ENCODE measurements at places on chromosomes 11 and 22.

DNA sequence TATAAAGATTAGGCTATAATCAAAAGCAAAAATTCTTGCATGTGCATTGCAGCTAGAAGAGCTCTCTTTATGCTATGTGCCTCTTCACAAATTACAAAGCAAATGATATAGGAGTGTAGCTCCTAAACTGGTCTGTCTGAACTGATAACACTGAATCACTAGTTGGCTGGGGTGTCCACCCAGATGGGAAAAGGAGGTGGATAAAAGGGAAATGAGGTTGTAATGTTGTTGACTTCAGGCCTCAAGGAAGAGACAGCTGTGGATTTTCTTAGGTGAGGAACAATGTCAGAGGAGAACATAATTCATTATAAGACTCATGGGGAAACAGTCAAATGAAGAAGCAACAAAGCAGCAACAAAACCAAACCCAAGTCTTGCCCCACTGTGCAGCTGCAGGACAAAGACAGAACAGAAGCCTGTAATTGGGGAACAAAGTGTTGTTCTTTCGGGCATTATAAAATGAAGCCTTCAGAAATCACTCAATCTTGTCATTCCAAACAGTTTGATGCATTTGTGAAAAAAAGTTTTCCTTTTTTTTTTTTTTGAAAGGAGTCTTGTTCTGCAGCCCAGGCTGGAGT, 130.1 kb upstream of the DDI1 start:
- no peak for DNase-seq

- DNase-seq = no peak
Observed at GRCh38 chr22:48939441-48940265, 888.0 kb downstream of the BRD1 start.

GRCh38 chr11:90171359-90171758, 36.9 kb downstream of the NAALAD2 start:
- no peak for DNase-seq

GRCh38 chr11:72224564-72225410, at the start of gene INPPL1:
Gene INPPL1 (plus strand): TSS chr11:72224767. CDS start chr11:72224985, 218 bp downstream.
- DNase-seq = no peak

- no peak for DNase-seq
Observed at GRCh38 chr11:120727752-120728151, 216.2 kb downstream of the GRIK4 start.

DNA sequence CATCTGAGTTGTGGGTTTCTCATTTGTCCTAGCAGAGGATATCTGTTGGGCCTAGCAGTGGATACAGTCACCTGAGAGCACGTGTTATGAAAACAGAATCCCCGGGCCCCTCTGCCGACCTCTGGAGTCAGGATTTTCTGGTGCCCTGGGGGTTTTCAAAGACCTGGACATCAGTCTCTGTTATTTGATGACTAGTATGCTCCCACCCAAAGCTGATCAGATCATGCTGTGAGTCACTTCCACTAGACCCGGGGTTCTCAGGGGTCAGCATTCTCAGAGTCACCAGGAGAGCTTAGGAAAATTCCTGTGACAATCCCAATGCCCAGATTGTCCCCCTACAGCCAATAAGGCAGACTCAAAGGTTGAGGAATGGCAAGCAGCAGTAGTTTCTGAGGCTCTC, 38.7 kb downstream of the KCNJ1 start:
- DNase-seq = no peak

GRCh38 chr11:28243061-28243460, 134.9 kb downstream of the METTL15 start:
- DNase-seq = no peak

DNA sequence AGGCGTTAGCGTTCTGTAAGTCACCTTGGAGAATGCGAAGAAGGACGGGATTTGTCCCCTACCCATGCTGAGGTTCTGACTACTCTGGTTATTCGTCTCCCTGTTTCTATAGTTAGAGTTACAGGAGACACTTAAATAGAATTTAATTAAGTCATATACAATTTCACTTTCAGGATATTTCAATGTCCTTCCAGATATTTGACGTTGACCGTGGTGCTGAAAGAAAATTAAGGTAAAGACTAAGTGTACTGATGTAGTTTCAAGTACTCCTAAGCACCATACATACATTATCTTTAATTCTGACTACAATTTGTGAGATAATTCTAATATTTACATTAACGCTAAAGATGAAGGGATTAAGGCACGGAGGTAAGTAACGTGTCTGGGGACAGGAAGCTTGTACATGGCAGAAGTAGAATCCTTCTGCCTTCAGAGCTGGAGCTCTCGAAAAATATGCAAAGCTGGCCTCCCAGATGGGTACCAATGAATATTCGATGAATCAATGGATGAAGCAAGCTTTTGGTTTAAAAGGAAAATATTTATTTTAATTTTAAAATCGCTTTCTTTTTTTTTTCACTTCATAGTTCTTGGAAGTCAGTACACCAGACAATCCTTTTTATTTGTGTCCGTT, 539 bp upstream of the SLC36A4 start:
- DNase-seq = no peak

- DNase-seq = no peak
Observed at GRCh38 chr11:26947379-26947844, 46.5 kb upstream of the FIBIN start.

DNA sequence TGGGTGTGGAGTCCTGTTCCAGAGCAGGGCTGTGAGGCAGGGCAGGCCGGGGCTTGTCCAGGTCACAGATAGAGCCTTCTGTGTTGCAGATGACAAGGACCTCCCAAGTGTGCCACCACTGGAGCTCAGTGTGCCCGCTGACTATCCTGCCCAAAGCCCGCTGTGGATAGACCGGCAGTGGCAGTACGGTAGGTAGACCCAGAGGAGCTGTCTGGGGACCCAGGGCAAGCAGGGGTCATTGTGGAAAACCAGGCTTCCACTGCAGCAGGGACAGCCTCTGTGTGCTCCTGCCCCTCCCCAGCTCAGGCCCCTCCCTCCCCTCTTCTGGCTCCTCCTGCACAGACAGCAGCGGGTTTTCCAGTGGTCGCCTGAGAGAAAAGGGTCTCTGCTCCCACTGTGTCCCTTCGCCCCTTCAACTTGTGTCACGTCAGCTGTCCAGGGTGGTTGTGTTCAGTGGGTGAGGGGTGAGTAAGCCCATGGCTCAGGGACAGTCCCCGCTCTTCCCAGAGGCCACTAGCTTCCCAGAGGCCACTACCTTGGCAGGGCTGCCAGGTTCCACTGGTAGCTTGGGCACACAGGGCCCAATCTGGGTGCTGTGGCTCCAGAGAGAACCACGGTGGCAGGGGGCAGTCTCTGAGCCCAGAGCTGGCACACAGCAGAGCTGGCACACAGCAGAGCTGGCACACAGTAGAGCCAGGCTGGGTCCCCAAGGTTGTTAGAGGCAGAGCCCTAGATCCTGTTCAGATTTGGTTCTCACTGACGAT, 78.4 kb downstream of the MED15 start:
- no peak for DNase-seq

- no peak for DNase-seq
Observed at GRCh38 chr11:86186386-86186785, 58.2 kb upstream of the EED start.

DNA sequence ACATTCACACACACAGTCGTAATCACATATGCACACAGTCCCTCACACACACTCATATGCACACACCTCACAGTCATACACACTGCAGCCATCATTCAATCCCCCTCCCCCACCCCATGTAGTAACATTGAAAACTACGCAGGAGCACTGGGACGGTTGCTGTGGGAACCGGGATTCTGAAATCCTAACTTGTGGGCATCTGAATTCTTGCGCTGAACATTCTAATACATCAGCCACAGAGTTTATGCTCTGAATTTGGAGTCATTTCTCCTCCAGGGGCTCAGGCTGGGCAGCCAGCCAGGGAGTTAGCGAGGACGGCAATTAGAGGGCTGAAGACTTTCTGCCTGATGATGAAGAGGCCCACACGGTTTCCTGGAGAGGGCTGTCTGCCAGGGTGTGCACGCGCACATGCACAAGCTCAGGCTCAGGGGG, 32.7 kb downstream of the CD6 start:
- DNase-seq = no peak

GRCh38 chr11:34682825-34683224, 61.9 kb downstream of the EHF start:
- DNase-seq = no peak

GRCh38 chr11:60098508-60098907, 10.0 kb downstream of the MS4A2 start:
- no peak for DNase-seq

DNA sequence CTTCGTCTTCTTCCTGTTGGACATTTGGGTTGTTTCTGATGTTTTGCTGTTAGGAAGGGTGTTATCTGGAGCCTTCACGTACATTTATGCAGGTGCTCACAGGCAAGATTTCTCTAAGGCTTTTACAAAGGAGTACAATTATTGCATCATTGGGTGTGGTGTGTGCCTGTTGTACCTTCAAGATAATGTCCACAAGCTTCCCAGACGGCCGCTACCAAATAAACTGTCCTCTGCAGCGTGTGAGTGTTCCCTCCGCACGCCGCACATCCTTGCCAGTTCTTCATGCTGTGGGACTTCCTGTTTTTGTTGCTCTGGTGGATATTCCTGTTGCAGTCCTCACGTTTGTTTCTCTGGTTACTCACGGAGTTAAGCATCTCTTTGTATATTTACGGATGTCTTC, 133.3 kb downstream of the TBC1D22A start:
- no peak for DNase-seq

DNA sequence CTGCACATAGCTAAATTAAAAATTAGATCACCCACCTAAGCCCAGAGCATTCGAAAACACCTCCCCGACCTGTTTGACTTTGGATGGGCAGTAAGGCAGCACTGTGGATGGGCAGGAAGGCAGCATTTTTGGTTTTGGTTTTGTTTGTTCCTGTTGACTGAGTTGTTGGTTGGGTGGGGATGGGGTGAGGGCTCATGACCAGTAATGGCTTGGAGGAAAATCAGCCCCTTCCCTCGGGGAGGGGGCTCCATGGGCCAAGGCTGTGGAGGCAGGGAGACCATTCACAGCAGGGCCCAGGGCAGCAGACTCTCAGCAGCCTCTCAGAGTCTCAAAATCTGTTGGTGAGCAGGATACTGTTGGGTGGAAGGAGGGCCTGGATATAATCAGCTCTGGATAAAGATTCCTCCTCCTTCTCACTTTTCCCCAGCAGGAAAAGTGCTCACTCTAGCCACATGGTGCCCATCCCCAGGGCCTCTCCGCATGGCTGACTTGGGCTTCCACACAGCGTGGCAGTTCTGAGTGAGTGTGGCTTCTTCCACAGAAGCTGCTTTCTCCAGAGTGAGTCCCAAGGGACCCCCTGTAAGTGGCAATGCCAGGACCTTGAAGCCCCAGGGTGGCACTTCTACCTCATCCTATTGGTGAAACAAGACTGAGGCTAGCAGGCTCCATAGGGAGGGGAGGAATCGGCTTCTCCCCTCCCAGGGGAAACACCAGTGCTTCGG, 1491.2 kb downstream of the BRD1 start:
- DNase-seq = no peak

DNA sequence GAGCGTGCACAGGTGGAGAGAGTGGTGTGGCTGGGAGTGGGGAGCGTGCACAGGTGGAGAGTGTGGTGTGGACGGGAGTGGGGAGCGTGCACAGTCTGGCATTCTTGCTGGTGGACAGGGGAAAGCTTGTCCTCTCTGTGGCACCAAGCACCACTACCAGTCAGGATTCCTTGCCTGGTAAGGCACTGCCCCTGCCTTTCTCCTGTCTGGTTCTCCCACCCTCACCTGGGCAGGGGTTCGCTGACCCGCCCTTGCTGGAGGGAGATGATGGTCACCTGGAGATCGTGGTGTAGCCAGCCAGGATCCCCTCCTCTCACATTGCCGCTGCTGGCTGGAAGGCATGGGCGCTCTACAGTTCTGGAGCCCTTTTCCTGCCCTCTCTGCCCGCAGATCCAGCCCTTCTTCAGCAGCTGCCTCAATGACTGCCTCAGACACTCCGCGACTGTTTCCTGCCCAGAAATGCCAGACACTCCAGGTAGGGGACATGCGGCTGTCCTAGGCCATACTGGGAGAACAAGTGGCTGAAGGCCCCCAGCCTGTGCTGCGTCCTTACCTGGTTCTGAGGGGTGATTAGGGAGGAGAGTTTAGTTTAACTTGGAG, 16.7 kb downstream of the TMEM121B start:
- DNase-seq = no peak

DNA sequence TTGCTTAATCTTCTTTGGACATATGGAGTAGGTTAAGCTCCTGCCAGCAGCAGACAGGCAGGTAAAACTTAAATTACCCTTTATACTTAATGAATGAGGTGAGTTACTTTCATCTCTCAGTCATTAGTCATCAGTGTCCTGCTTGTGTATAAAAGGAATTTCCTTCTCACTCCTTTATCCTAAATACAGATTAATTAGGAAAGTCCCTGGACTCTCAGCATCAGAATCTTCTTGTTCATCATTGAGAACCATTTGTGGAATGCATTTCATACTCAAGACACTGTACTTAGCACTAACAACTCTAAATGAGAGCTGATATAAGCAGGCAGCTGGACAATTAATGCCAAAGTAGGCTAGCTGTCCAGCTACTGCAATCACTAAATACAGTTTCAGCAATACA, 630.4 kb downstream of the METTL15 start:
- DNase-seq = no peak
